Stromal cell of bone marrow (primary cell): ENCODE measurements at places on chromosomes 2 and 18.
A peak's percentile ranks its signal among the peaks of the same experiment; 100 is the strongest.

GRCh38 chr18:80108121-80108536 lies 933 bp upstream of the ADNP2 start:
- DNase-seq = no peak

DNA sequence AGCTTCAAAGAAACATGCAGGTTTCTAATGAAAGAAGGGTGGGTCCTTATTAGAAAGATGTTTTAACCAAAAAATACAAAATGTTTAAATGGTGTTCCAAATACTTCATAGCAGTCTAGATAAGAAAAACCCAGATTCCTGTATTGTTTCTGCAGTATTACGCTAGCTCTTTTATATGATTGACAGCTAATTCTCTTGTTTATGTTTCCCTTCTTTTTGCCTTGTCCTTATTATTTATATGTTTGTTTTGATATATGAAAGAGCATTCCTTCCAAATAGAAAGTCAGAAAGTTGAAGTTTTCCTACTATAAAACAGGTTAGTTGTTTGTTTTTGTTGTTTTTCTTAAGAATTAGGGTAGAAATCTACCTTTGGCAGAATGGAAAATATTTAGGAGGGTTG lies 41.1 kb upstream of the PNPT1 start:
- DNase-seq = no peak

- peak; percentile 90 for DNase-seq
Observed at GRCh38 chr2:237262838-237263771, 150.9 kb downstream of the COL6A3 start.

- DNase-seq = no peak
Observed at GRCh38 chr2:238846628-238847418, 1.1 kb upstream of the TWIST2 start.

GRCh38 chr2:173175222-173175621 lies 99.6 kb downstream of the MAP3K20 start:
- DNase-seq = no peak

- no peak for DNase-seq
Observed at GRCh38 chr2:207787017-207787416, 17.3 kb upstream of the FZD5 start.

DNA sequence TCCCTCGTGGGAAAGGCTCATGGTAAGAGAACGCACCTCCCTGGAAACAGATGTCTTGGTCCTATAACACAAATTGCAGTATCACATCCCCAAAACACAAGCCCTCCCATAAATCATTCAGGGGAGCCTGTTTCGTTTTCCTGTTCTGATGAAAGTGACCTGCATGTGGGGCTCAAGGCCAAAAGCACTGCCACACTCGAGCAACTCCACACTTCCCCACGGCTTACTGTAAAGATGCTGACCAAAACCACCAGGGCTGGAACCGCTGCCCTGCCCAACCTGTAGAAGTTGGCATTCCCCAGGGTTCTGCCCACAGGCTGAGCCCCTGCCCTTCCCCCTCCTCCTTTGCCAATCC lies 139.7 kb downstream of the BCL11A start:
- no peak for DNase-seq

DNA sequence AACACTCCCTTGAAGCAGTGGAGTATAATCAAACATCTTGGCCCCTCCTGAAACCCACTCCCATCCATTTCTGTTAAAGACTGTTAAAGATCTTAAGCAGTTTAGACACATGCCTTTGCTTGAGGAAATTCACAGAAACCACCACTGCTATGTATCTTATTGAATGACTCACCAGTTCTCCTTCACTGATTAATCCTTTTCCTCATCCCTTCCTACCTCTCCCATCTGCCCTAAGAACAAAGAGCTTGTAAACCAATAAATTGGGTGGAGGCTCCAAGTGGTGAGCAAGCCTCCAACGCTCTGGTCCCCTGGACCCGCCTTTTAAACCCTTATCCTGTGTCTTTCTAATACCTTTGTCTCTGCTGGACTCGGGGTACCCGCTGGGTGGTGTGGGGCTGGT lies 746.1 kb downstream of the LRP1B start:
- no peak for DNase-seq

DNA sequence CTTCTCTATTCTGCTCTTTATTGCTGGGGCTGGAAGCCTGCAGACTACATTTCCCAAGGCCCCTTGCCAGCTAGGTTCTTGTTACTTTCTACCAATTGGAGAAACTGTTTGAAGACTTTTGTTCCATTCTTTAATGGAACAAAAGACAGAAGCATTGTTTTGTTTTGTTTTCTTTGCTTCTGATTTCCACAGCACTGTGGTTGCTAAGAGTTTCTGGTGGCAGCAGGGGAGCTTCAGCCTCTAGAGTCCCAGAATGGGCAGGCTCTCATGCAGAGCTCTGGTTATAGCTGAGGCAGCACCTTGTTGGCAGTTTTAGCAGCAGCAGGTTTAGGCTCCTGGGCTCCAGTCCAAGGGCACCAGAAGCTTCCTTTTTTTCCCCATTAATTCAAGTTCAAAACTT lies 234.3 kb downstream of the ETAA1 start:
- no peak for DNase-seq

GRCh38 chr2:47359375-47359868 lies 43.5 kb upstream of the MSH2 start:
- DNase-seq = no peak

DNA sequence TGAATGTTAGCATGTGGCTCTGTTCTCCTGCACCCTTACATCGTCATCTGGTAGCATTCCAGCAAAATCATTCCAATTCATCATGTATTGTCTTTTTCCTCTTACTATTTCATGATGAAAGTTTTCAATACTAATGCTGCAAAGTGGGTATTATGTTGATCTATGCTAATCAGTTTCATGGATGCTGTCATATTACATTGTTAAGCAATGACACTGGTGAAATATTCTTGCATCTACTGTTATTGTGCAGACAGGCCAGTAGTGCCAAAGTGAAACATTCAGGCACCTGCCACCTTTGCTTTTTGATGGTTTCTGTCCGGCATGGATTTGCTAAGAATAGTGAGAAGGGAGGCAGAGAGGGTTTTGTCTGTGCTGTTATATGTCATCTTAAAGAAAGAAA lies 76.1 kb upstream of the SMIM21 start:
- no peak for DNase-seq

DNA sequence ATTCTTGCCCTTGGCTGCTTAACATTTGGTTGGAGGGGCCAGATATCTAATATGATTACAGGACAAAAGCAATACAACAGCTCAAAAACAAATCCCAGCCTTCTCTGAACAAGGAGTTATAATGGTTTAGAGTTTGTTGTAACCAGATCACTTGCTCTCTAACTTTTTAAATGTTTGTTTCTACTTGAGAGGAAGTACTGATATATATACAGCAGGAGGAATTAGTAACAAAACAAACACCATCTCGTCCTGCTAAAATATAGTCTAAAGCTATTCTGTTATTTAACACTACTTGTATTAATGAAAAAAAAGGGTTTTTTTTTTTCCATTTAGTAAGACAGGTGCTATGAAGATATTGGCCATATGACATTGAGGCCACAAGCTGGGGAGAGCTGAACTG lies 60.9 kb upstream of the TMEM17 start:
- DNase-seq = no peak

DNA sequence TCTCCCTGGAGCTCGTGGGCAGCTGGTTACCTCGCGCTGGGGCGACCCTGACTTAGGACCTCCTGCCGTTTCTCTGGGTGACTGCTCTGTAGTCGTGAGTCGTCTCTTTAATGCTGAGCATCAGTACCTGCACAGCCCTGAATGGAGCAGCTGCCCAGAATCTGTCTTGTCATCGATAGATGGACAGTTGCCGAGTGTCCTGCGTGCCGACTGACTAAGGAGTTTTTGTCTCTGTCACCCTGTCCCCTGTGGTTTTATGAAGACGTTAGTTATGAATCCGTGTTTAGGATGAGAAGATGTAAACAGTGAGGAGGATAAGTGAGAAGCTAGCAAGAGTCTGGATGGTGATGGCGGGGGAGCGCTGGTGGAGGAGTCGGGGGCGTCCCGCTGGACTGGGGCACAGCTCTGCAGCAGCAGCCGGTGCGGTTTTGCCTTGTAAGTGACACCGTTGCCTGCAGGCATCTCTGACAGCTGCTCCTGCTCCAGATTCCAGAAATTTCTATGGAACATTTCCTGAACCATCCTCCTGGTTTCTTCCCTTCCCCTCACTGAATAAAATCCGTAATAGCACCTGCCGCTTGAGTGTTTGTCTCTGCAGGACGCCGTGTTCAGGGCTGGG lies 13.3 kb downstream of the AGAP1 start:
- no peak for DNase-seq

DNA sequence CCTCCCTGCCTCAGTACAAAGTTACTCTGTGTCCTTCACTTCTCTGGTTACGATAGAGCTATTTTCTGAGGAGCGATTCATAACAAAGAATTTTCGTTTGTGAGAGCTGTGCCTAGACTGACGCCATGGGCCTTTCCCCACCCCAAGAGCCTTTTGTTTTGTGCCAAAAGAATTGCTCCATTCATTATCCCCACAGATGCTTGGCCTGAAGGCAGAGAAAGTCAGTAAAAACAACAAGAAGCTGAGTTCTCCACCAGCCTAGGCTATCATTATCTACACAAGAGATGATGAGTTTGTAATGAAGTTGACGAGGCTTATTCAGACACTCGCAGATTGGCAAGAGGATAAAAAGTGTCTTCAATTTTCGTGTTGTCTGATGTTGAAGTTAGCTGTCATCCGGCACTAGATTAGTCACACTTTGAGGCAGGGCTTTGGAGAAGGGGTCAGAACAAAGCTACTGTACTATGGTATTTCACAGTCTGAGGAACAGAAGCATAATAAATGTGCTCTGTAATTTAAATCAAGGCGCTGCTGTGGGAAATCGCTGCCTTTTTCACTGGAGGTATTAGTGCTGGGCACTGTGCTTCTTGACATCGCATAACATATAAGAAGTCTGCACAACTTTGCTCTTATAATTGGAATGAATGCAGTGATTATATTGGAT lies 278.4 kb upstream of the FIGN start:
- peak; percentile 27 for DNase-seq

DNA sequence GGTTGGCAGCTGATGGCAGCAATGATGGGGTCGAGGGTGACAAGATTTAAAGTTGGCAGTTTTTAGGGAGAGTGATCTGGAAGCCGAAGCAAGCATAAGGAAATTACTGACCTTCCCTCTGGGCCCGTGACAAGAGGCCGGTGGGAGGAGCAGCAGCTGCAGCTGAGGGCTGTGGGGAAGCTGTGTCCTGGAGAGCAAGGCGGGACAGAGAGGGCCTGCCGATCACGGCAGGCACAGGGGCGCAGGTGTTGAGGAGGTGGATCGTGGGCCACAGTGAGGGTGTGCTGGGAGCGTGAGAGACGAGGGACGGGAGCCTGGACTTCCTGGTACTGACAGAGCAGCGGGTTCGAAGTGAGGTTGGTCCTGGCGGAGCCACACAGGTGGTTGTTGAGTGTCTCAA lies 31.0 kb downstream of the TRAF3IP1 start:
- no peak for DNase-seq

GRCh38 chr2:54708584-54709335 lies 14.7 kb upstream of the EML6 start:
- DNase-seq = no peak

DNA sequence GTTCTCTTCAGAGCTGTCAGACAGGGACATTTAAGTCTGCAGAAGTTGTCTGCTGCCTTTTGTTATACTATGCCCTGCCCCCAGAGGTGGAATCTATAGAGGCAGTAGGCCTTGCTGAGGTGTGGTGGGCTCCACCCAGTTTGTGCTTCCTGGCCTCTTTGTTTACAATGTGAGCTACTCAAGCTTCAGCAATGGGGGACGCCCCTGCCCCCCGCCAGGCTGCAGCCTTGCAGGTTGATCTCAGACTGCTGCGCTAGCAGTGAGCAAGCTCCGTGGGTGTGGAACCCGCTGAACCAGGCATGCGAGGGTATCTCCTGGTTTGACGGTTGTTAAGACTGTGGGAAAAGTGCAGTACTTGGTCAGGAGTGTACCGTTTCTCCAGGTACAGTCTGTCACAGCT lies 24.0 kb upstream of the PAIP2B start:
- no peak for DNase-seq

DNA sequence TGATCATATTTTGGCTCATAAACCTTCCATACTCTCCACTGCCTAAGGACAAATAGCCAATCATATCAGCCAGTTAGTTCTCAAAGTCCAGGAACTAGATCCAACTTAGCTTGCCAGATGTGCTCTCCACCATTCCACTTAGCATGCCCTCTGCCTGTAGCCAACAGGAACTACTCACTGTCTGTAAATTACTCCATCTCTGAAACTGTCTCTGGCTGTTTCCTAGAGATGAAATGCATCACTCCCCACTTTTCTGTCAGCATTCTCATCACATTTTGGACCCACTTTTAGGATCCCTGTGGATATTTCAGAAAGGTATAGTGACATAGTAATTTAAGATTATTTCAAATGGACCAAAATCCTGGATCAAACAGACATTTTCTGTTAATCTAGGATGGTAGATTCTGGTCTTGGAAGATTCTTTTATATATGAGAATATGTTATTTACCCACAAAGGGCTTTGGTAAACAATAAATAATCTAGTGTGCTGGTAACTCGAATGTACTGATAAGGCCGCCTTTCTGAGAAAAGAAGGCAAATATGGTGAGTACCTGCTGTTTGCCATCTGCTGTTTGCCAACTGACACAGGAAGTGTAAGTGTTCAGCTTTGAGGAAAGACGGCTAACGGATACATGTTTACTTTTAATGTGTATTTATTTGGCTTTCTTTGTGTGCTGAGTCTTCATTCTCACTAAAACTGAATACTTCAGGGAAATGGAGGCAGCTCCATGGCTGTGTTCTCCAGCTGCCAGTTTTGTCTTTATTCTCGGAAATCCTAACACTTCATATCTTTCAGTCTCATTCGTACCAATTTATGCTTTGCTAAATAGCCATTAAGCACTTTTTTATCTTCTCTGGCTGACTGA lies 79.5 kb downstream of the EVA1A start:
- no peak for DNase-seq

DNA sequence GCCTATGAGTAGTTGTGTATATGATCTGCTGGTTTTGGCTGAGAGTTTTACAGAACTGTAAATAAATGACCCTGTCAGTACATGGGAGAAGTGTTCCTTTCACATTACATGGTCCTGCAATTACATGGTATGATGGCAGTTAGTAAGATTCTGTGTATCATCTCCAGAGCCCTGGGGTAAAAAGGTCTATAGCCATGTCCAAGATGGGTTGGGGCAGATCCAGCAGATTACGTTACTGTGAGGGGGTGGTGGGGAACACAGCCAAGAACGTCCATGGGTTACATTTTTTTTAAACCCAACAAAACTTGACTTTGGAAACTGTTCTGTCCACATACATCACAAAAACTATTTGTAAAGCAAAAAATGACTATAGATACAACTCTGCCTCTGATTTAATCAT lies 64.2 kb upstream of the LMAN1 start:
- DNase-seq = no peak

- DNase-seq = no peak
Observed at GRCh38 chr2:222430071-222430470, 5.7 kb downstream of the SGPP2 start.

GRCh38 chr18:1522249-1522615 lies 617.6 kb downstream of the ADCYAP1 start:
- no peak for DNase-seq

DNA sequence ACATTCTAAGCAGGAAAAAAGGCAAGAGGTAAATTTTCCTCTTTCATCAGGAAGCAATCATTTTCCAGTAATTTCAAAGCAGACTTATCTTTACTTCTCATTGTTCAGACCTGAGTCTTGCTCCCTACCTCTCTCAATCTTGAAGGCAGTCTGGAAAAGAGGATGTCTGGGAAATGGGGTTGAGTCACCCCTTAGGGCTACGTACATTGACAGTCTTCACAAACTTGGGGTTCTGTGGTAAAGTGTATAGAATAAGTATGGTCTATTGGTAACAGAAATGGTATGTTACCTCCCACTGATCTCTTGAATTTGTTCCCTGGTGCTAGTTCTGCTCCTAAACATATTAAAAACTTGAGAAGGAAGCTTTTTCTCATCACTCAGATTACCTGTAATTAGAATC lies 361.3 kb downstream of the SS18 start:
- no peak for DNase-seq

GRCh38 chr2:16973586-16974286 lies 308.1 kb upstream of the CYRIA start:
- DNase-seq = peak; percentile 55
